Activated naive CD4-positive, alpha-beta T cell (primary cell): ENCODE measurements at places on chromosomes 1 and 21.

DNA sequence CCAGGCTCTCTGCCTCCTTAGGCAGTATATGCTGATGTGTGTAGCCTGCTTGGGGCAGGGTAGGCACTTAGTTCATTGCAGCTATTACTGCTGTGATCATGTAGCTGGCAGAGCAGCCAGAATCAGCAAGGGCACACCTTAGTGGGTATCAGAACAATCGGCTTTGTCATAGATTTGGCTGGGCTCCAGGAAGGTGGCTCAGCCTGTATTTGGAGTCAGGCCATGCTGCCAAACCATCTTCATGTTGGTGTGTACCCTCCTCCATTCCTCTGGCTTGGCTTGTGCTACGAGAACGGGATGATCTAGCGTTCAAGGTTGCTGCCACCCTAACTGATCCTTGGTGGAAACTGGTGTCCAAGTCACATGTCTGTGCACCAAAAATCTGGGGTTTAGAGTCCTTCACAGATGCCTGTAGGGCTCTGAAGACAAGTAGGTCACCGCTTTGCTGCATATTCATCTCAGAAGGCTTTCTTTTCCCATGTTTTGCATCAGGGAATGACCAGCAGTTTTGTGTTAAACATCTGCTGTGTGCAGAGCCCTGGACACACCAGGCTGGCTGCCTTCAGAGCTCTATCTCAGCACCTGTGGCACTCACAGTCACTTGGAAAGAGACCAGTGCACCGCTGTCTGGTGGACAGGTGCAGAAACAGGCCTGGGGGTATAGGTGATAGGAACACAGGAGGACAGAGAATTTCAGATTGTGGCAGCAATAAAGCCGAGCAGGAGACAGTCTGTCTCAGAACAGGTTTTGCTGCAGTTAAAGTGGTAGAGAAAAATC lies 23.7 kb downstream of the VANGL1 start:
- DNase-seq: no peak

DNA sequence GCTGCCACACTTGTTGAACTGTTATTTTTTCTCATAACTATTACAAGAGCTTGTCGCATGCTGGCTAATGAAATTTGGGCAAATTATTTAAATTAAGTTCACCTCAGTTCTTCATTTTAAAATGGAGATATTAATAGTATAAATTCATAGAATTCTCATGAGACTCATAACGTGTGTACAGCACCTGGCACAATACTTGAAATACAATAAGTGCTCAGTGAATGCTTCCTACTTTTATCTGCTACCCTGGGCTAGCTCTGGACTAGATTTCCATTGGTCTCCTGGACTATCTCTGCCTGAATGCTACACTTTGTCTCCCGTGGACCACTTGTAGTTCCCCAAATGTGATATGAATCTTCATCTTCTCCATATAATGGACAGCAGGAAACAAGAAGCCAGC lies 919 bp downstream of the SLAMF6 start:
- DNase-seq: no peak

GRCh38 chr21:45590726-45591618 lies 48.7 kb upstream of the SLC19A1 start:
- DNase-seq: no peak

DNA sequence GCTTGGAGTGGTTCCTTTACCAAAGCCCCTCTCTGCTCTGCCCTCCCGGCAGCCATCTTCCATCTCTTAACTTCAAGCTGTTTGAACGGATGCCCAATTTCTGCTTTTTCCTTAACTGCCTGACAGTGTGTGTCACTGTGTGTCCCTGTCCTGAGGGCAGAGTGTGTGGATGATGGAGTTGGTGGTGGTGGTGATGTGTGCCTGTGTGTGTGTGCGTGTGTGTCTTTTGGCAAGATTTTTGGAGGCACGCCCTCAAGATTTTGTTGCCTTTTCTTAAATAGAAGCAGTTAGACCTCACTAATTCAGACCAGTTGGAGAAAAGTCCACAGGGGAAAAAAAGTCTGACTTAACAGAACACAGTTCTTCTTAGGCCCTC lies 30.3 kb downstream of the SERTAD4 start:
- DNase-seq: no peak

DNA sequence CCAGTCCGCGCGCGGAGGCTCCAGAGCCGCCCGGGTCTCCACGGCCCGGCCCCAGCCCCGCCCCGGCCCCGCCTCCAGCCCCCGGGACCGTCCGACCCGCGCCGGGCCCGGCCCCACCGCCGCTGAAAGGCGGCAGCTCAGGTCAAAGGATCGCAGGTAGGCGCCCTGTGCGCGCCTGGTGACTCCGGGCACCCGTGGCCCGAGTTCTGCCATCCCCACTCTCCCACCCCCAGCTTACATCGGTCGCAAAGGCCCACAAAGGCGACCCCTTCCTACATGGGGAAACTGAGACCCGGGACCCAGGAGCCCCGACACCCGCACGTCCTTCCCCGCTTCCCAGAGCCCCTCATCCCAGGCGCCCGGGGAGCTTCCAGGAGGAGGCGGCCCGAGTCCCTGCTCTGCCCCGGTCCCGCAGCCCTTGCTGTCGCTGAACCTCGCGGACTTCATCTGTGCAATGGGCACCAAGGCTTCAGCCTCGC lies at the start of gene TMEM200B:
TMEM200B (minus strand) TSS at position 17 of the 479 bp plus-strand sequence. CDS start 2,075 bp downstream, outside the sequence.
- DNase-seq: no peak

- no peak for DNase-seq
Measured at GRCh38 chr1:68725001-68725752, 228.3 kb upstream of the DEPDC1 start.

- DNase-seq: no peak
Measured at GRCh38 chr1:15296585-15297321, 49.7 kb downstream of the FHAD1 start.

- DNase-seq: no peak
Measured at GRCh38 chr1:14878124-14878523, 275.4 kb upstream of the TMEM51 start.

DNA sequence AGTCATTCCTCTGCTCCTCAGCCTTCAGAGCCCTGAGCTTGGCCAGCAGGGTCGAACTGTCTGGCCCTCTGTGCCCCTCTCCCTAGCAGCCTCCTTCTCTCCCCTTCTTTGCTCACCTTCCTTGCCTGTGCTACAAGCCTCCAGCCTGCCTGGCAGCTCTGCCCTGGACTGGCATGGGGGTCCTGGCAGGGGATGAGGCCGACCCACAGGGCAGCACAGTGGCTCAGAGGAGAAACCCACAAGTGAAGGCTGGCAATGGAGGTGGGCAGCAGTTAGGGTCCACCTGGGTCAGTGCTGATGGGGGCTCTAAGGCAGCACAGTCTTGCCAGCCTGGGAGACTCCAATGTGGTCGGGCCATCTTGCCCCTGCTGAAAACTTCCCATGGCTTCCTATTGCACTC lies 274.2 kb downstream of the GRIK3 start:
- DNase-seq: no peak

DNA sequence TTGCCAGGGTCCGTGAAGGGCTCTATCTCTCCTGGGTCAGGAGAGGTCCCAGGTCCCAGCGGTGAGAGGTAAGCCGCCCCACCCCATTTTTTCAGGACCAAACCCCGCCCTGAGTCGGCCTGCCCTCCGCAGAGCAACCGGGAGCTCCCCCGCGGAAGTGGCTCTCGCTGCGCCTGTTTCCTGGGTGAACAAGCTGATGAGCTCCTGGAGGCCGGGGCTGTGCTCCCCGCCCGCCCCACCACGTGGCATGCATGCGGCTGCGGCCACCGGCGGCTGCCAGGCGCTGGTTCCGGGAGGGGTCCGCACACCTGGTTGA lies 32.0 kb downstream of the ZBTB17 start:
- no peak for DNase-seq

DNA sequence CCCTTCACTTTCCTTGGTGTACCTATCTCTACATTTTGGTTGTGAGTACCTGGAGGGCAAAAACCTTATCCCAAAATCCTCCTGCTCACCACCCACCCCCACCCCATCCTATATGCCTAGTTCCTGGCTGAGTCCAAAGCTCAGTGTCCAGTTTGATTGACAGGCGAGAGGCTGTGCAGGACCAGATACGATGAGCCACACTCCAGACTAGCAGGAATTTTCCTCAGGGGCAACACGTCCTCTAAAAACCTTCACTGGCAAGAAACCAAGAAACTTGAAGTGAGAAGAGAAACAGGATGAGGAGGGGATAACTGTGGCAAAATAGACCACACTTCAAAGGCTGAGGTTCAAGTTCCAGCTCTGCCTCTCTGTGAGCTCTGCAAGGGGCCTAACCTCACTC lies 1.1 kb upstream of the SLAMF8 start:
- no peak for DNase-seq

- no peak for DNase-seq
Measured at GRCh38 chr1:200034262-200034557, 6.7 kb downstream of the NR5A2 start.

GRCh38 chr1:238345837-238346236 lies 455.1 kb upstream of the ZP4 start:
- DNase-seq: no peak

GRCh38 chr1:154941333-154942013 lies 5.0 kb upstream of the PMVK start:
- no peak for DNase-seq

DNA sequence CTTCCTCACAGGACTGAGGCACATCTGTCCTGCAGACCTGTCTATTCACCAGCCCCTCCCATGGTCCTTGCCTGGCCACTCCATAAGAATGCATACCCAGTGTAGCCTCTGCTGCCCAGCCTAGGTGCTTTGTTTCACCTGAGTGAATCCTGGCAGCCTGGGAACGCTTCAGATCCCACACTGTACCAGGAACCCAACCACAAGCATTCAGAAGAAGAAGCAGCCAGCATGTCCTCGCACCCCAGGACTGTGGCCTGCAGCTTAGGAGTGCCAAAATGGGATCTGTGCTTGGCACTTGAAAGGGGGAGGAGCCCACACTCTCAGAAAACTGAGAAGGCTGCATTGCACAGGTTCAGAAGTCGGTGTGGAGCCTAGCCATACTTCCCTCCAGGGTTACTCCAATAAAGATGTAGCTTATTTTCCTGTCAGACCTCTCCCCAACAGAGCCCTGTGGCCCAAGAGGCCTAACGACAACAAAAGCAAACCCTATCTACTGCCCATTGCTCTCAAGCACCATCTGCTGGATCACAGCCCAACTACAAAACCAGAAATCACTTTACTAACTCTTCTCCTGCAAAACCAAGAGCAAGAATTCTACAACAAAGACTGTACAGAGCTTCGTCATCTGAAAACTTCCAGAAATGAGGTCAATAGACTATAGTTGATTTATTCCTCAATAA lies 923.1 kb upstream of the NEGR1 start:
- no peak for DNase-seq

GRCh38 chr1:113109908-113110554 lies 37.0 kb downstream of the LRIG2 start:
- no peak for DNase-seq

- no peak for DNase-seq
Measured at GRCh38 chr1:46673749-46674182, 2.1 kb downstream of the TEX38 start.

DNA sequence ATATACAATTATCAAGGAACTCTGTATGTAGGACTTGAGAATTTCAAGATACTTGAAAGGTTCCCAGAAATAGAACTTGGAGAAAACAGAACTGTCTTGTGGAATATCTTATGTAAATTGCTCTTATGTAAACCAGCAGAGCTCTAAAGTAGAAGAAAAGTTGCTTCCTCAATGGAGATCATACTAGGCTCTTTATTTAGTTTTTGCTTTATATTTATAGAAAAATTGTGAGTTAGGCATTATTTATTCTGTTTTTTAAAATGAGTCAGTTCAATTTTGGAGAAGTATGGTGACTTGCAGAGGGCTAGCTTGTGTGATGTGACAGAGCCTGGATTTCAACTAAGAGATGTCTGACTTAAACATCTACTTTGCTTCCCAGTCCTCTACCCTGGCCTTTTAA lies 40.4 kb downstream of the ATP6V1G3 start:
- DNase-seq: no peak

DNA sequence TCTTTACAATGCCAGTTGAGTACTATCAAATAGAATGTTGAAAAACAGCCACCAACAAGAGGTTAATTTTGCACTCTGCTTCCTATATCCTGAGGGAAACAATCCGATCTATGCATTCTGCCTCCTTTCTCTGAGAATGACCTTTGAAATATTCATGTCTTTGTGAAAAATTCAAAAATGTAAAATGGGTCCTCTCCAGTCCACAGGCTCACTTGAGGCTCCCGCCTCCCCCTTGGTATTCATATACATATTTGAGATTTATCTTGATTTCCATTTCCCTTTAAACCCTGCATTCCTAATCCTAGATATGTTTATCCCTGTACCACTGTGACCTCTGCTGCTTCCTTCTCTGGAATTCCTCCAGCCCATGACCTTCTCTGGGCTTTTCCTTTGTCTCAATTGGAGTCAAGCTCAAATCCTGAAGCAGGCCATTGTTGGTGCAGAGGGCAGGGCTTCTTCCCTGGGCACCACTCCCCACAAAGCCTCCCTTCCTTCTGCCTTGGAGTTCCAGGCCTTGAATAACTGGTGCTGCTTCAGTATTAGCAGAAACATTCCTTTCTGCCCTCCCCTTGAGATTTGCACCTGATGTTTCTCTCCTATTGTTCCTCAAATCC lies 296.8 kb downstream of the PBX1 start:
- DNase-seq: no peak

DNA sequence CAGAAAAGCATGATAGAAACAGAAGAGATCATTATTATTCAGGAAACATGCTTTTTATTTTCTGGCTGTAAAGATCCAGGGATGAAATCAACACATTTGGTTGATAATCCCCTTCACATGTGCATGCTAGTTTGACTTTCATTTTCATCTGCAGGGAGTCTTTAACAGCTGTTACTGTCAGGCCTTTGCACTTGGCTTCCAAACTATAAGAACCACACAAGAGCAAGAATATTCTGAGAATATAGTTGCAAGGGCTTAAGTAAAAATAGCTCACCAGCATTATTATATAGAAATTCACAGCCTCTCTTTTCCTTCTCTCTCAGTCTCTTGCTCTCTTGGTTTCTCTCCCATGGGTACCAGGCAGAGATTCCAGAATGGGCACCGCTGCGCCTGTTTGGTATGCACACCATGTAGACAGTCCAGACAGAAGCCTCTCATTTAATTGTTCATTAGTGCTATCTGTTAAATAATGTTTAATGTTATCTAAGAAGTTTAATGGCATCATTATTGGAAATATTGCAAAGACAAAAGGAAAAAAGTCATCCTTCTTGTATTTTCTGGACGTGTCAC lies 622.3 kb upstream of the PLXNA2 start:
- no peak for DNase-seq

DNA sequence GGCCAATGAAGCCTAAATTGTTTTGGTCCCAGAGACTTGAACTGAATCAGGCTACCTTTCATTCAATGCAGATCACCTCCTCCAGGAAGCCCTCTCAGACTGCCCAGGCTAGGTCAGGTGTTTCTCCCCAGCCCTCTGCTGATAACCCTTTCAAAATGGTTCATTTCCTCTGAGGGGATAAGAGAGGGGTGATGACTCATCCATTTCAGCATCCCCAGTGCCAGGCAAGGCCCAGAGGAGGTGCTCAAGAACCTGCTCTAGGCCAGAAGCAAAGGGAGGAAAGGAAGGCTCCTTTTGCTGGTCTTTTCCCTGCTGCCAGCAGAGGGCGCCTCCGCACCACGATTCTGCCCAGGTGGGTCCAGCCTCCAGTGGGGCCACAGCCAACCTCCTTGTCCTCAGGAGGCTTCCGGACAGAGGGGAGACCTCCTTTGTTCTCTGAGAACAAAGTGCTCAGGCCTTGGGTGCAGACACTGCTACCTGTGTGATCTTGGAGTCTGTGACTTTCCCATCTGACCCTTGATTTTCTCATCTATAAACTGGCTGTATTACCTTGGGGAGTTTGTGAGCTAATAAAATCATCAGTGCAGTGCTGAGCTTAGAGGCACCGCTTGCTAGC lies 45.3 kb upstream of the ARHGEF10L start:
- DNase-seq: peak; percentile 21

- DNase-seq: no peak
Measured at GRCh38 chr21:31414263-31415000, 70.4 kb upstream of the TIAM1 start.
